ENCODE measurements at places on chromosomes 7 and 10.
A peak's percentile ranks its signal among the peaks of the same experiment; 100 is the strongest.

GRCh38 chr7:155494551-155494950, 36.6 kb downstream of the EN2 start:
- DNase-seq = no peak

DNA sequence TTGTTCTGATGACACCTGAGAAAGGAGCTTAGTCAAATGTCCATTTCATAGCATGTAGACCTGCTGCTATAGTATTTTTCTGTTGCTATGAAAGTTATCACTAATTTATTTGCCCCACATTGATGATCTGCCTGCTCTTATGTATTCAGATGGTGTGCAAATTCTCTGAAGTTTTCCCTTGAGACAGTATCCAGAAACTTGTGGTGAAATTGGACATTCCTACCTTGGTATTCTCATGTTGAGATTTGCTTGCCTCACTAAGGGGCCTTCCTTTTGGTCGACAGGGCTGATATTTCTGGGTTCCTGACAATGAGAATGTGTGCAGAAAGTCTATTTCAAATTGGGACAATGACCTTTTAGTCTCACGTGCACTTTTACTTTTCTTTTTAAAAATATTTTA, 253.2 kb upstream of the FZD8 start:
- DNase-seq = peak; percentile 22

GRCh38 chr10:49748006-49748405, 14.1 kb downstream of the OGDHL start:
- no peak for DNase-seq

GRCh38 chr10:73810358-73810734, 1.1 kb downstream of the NDST2 start:
- DNase-seq = peak; percentile 29

- no peak for DNase-seq
Measured at GRCh38 chr10:56844978-56845529, 484.0 kb upstream of the ZWINT start.

DNA sequence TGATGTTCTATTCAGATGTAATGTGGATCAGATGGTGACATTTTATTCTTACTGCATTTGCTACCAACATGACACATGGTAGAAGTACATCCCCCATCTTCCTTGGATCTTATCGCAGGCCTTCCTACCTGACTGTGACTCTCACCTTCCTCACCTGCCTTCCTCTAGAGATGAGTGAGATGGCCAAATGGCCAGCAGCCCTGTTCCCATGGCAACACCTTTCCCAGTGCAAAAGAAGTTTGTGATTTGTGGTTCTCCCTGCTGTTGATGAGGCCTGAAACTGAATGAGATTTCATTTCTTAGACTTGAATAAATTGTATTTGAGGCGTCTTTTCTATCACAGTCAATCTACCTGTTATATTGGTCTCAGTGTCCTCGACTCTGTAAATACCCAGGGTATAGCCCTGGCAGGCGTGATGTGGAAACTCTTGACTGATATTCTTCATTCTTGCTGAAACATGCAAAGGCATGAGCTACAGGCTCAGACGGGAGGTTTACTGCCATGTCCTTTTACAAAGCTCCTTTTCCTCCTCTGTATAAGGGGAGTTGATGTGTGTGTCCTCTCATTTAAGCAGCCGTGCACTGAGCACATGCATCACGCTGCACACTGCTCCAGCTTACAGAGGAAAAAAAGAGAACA, 440.7 kb upstream of the AKR1E2 start:
- no peak for DNase-seq

DNA sequence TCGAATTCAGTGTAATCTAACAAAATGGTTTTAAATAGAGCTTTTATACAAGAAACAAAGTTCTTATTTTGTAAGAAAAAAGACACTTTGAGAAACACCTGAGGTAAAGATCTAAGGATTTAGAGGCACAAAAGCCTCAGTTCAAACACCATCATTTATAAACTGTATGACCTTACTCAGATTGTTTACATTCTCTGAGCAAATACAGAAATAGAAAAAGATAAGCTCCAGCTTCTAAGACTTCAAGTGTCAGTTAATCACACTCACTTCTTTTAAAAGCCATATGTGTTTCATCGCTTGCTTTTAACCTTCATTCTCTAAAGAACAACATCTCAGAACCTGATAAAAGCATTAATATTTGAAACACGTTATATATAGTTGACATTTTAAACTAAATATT, 27.9 kb downstream of the CADPS2 start:
- no peak for DNase-seq

DNA sequence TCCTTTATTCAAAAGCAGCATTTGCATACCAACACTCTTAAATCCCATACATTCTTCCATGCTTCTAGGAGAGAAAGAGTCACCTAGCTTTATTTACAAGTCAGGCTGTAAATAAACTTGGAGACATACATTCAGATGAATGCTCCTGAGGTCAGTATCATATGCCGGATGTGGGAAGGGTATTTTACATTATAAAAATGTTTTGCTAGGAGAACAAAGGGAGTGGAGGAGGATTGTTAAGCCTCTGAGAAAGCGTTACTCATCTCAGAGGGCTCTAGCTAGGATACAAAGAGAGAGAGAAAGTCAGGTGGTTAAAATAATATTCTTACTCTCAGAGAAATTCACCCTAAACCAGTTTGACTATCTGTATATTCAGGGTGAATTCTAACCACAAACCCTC, 300.9 kb upstream of the NPSR1 start:
- DNase-seq = no peak

- no peak for DNase-seq
Measured at GRCh38 chr10:43380610-43381222, 9.3 kb downstream of the FXYD4 start.

DNA sequence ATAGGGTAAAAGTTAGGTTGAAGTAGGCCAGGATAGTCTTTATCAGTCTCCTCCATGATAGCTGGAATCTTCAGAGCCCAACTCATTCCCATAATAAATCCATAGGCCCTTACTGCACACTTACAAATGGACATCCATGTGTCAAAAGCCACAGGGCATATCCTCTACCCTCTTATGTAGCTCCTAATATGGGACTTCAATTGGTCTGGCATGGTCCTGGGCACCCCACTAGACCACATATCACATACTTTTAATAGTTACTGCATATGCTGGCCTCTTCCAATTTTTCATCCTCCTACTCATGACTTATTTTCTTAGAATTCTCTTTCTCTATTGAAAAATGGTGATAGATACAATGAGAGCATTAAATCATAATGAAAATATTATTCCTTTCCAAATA, 169.3 kb downstream of the MAGI2 start:
- DNase-seq = peak; percentile 17

GRCh38 chr10:70074165-70074564, 21.5 kb downstream of the MACROH2A2 start:
- DNase-seq = no peak

GRCh38 chr10:91879515-91880170, 29.6 kb downstream of the FGFBP3 start:
- DNase-seq = no peak

DNA sequence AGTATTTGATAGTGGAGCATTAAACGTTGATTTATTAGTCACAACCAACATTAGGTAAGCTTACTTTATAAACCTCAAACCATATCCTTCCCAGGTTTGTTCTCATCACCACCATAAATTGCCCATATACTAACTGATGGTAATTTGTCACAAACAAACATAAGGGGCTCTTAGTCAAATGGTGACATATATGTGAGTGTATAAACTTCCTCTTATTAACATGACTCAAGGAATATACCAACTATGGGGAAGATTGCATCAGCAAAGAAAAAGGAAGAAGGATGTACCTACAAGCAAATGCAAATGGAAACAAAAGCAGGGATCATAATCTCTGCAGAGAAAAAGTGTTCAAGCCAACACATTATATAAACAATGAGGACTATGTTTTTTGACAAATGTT, 418.2 kb upstream of the AKR1E2 start:
- peak; percentile 20 for DNase-seq

DNA sequence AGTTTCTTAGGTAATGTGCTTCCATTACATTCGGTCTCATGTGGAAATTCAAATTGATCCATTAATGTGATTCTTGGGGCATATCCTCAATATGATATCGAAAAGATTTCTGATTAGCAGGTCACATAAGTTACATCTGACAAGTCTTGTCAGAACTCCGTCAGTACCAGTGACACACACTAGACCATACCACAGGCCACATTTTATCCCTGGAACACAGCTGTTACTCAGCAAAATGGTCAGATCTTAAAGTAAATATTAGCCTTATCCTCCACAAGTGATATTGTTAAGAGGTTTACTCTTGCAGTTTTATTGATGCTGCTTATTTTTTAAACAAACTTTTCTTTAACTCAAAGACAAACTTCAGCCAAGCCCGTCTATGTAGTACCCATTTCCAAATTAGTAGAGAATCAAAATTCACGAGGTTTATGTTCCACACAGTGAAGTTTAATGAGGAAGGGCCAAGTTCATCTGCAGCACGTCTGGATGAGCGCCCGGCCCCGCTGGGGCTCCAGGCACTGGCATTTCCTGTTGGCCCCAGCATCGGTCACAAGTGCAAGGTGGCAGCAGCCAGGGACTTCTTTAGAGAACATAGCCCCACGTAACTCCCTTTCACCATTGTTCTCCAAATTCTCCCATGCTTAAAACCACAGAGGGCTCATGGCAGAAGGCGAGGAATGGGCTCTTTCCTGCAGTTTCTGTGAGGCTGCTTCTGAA, 132.2 kb downstream of the VIPR2 start:
- DNase-seq = no peak

- DNase-seq = peak; percentile 86
Measured at GRCh38 chr10:44310762-44311562, 73.9 kb downstream of the CXCL12 start.

- no peak for DNase-seq
Measured at GRCh38 chr10:124385627-124386185, 33.0 kb downstream of the OAT start.

GRCh38 chr10:29828956-29829355, 194.2 kb upstream of the SVIL start:
- DNase-seq = no peak

- DNase-seq = no peak
Measured at GRCh38 chr7:95578299-95578855, 17.9 kb downstream of the PDK4 start.

DNA sequence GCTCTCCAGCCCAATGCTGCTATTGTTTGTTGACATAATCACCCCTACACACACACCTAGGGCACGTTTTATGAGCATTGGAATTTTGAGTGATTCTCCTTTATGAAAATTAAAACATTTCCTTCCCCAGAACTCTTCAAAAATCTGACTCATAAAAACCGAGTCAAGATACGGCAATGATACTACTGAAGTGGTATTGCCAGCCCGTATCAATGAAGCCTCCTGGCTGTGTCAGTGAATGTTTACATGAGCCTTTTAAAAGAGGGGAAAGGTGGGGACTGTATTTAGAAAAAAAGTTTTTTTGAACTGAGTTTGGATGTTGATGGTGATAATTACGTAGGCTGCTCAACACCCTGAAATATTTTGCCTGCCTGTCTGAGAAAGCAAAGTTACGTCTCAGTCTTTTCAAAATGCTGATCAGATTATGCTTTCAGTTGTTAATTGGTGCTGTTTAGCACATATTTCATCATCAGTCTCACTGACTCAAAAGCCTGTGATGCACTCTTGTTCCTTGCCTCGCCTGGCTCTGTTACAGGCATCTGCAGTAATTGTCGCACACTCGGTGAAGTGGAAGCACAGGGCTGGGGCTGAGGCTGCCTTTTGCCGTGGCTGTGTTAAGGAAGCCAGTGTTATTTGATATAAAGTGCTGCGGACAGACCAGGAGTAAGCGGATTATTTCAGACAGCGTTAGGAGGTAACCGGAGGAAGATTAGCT, 157.4 kb upstream of the TCF7L2 start:
- DNase-seq = peak; percentile 75

DNA sequence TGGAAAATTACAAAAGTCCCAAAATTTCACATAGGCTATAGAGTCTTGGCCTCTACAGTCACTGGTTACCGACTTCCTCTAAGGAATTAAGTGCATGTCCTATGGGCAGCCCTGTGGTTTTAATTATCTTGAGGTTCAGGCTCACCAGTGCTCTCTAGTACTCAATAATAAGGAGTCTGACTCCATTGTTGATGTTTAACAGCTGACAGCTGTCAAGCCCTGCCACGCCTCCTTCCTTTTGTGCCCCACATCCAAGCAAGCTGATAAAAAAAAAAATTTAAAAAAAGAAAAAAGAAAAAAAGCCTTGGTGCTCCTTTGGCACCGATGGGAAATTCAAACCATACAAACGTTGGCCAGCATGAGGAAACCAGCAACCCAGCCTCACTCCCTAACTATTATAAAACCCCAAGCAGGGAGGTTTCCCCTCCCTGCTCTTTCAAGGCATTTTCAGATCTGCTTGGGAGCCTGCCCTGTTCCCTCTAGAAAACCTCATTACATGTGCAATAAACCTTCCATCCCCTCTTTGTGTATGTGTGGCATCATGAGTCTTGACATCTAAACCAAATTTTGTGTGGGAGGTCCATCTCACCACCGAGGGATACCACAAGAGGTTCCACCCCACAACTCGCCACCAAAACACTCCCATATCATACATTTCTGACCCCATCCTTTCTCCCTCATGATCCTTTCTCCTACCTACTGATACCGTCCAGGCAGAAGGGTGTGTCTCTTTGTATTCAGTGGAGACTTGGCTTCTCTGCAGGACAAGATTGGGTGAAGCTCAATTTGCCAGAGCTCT, 70.9 kb upstream of the CCDC71L start:
- no peak for DNase-seq

DNA sequence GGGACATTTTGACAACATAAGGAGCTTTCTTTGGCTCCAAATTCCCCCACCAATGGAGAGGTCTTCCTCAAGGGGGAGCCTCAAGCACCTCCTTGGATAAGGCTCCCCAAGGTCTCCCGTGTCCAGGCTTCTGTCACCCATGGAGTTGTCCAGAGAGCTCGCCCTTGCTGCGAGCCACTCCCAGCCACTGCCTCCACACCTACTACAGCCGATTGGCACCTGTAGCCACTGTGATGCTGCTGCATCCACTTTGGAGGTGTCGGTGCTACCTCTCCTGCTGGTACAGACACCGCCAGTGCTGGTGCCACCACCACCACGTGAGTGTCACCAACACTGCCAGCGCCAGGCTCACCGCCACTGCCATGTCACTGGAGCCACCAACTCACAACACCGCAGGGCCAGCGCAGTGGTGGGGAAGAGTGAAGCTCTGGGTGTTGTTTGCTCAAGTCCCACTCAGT, 22.1 kb upstream of the ENO4 start:
- DNase-seq = no peak

DNA sequence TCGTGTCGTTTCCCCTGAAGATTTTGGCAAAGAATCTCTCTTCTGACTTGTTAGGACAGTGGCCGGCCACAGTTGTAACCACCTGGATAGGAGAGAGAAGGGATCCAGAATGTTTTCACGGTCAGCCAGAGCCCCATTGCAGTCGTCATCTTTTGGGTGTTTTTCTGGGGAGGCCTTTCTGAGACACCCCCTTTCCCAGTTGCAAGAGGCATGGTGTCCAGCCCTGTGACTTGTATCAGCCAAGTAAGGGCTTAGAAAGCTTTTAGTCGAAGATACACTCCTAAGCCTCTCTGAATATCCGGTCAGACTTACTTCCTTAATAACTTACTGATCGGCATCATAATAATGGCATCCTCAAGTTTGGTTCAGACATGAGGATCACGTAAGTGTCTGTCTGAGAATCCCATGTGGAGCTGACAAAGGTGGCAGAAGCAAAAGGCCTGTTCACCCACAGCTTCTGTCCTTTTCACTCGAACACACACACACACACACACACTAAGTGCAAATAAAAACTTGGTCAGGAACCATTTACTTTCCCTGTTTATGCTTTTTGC, 435.7 kb upstream of the GALNT17 start:
- DNase-seq = no peak

- DNase-seq = no peak
Measured at GRCh38 chr7:156504687-156505545, 135.7 kb upstream of the RNF32 start.

- no peak for DNase-seq
Measured at GRCh38 chr7:84949501-84949900, 237.4 kb downstream of the SEMA3D start.
